ENCODE measurements at places on chromosomes 6 and 20. TPM values are rescaled to one million over a fixed set of nuclear protein-coding genes. Genes with fewer than 3 reads are reported as not detected.
A peak's percentile ranks its signal among the peaks of the same experiment; 100 is the strongest.

Gene PLEKHG1
- total RNA-seq = 50.1 TPM

DNA sequence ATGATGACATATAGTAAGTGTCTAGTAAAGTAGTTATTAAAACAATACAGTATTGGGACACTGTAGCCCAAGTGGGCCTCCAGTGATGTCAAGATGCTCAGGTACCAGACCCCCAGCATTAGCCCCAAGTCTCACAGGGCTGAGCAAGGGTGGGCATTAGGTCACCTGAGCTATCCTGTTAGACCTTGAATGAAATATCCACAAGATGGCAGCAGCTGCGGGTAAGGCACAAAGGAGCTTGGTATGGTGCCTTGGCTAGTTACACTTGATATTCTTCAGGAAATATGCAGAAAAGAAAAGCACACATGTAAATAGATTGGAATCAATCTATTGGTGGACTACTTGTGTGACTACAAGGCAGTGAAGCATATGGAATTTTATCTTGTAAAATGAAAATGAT is 701.8 kb upstream of the ADGRB3 start:
- no peak overlapping the region for H3K27ac ChIP-seq
- H3K27me3 ChIP-seq = no peaks in the 10 kb centered on the region
- no peak for DNase-seq

Gene FKBP1A
- total RNA-seq = 92.2 TPM

DNA sequence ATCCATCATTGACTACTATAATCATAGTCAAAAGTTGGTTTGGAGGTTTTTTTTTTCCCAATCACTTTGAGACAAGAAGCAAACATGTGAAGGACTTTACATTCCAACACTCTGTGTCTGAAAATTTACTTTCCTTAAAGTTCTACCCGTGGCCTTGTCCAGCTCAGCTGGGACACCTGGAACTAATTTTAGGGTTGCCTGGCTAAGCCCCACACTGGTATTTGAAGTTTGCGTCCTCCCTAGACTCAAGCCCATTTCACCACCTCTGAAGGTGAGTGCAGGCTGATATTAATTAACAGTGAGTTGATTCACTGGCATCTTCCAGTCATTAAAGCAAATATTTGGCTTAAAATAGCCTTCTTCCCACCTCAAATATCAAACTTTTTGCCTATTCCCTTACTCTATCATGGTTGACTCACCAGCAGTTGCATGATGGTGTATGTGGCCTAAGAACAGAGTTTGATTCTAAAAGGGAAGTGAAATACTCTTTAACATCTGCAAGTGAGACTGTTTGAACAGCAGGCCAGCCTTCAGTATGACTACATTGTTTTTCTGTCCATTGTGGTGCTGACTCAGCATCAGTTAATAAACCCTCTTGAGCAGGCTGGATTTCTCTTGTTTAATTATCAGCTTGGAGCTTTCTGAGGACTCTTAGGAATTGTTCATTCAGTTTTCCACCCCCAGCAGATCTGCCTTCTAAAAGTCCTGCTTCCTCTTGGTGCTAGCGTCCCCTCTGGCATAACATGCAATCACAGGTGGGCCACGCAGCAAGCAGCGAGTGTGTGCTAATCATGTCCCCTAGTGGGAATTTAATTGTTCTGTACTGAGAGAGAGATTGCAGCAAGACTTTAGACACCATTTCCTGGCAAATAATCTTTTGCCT is 1.8 kb upstream of the PRDM1 start:
- H3K36me3 ChIP-seq = no peaks in the 10 kb centered on the region
- no peak overlapping the region for H3K4me3 ChIP-seq
- no peaks in the 10 kb centered on the region for H3K4me1 ChIP-seq
- peak overlapping the region; percentile 75 for H3K27ac ChIP-seq
- DNase-seq = no peak

Gene SLC22A7
- not detected for total RNA-seq

All from tibial nerve (tissue), 4 donors.